ENCODE measurements at places on chromosomes 4 and X.

- no peak for DNase-seq
Observed at GRCh38 chr4:138553001-138553845, 311.1 kb upstream of the SLC7A11 start.

DNA sequence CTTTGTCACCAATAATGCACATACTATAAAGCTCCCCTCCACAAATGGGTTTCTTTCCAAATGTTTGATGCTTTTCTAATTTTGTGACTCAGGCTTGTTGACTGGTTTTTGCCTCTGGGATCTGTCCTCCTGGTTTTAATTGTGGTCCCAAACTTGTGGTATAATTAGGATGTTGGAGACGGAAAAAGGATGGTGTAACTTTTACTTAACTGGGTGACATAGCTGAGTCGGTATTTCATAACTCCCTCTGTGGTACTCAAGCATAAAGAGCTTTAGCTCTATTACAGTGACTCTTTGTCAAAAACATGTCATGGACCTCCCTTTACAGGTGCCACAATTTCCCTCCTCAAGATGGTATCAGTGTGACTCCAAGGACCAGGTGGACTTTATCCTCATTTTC is 119.7 kb upstream of the RBPJ start:
- no peak for DNase-seq

- DNase-seq = no peak
Observed at GRCh38 chrX:41288641-41289040, 45.3 kb upstream of the DDX3X start.

DNA sequence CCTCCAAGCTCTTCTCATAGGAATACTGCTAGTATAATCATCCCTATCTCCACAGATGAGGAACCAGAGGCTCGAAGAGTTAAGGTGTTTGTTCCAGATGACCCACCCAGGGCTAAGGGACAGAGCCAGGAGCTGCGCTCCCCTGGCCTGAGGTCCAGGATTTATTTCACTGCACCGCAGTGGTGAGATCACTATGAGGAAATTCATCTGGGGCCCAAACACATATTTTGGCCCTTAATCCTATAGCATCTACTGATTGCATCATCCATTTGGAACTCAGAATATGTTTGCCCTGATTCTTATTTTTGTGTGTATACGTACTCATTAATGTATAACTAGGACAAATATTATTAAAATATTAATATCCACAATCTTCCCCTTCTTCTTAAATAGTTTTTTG is 100.1 kb upstream of the RBPJ start:
- no peak for DNase-seq

- DNase-seq = no peak
Observed at GRCh38 chr4:53043891-53044650, 182.0 kb downstream of the RASL11B start.

DNA sequence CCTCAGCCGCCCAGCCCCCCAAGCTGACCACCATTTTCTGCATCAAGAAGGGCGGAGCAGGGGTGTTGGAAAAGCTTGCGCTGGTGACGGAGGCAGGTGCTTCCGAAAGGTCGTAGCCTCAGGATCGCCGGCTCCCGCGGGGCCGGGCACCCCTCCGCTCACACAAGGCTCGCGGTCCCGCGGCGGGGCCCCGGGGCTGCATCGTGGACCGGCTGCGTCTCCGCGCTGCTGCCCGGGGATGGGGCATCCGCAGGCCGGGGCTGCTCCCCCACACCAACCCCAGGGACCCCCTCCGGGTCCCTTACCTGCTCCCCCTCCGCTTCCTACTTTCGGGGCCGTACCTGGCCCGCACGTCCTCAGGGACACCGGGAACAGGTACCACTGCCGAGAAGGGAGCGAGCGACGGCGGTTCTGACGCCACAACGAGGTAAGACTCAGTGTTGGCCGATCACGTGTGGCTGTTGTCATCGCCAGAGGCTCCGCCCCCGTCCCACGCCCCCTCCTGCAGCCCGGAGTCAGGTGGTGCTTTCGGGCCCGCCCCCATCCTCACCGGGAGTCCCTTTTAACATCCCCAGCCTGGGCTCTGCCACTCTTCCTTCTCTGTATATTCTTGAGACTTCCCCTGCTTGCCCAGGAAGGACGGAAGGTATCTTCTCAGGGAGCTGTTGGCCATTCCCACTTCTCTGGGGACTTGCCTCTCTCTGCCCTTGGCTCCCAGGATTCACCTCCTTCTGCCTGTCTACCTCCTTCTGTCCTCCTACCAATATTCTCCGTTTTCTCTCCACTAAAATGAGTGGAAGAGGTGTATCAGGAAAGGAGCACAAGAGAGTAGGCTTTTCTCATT is at the start of gene BEX2:
Gene BEX2 (minus strand): TSS at position 436 of the 844 bp plus-strand sequence. CDS start 1,014 bp downstream, outside the sequence.
- DNase-seq = no peak

DNA sequence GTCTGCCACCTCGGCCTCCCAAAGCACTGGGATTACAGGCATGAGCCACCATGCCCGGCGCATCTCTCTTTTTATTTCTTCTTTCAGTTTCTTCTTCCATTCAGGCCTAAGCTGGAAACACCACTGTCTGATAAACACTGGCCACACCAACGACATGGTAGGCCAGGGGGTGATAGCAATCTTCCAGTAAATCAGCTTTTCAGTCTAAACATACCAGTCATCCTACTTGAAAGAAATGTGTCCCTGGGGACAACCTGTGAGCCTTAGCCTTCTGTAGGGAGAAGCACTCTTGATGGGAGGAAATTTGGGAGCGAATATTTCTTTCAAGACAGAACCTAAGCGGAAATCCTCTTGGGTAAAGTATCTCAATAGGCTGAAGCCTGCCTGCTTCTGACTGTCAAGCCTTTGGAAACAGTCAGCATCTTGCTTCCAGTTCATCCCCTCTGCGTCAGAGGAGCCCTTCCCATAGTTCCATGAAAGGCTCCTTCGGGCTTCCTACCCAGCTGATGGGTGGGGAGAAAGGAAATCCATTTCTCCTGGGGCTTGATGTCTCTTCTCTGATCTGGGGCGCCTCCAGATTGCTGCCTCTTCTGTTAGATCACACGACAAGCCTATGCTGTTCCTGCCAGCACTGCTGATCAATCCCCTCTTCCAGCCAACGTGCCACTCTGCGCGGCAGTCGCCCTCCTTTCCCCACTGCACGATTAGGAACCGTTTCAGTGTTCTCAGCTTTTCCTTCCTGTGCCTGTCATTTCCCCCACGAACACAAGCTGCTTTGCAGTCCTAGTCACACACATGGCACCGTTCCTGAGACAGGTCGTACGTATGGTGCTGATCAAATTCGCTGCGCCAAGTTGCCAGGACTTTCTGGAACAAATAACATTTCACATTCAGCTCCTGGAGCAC is 49.5 kb upstream of the CBR4 start:
- no peak for DNase-seq

- no peak for DNase-seq
Observed at GRCh38 chr4:47837908-47838294, at the start of gene CORIN. CORIN (minus strand) TSS chr4:47838067; CDS start chr4:47837949, 118 bp downstream.

- no peak for DNase-seq
Observed at GRCh38 chrX:9775930-9776329, 10.3 kb upstream of the GPR143 start.

- no peak for DNase-seq
Observed at GRCh38 chrX:46572340-46572936, 1.1 kb upstream of the CHST7 start.

DNA sequence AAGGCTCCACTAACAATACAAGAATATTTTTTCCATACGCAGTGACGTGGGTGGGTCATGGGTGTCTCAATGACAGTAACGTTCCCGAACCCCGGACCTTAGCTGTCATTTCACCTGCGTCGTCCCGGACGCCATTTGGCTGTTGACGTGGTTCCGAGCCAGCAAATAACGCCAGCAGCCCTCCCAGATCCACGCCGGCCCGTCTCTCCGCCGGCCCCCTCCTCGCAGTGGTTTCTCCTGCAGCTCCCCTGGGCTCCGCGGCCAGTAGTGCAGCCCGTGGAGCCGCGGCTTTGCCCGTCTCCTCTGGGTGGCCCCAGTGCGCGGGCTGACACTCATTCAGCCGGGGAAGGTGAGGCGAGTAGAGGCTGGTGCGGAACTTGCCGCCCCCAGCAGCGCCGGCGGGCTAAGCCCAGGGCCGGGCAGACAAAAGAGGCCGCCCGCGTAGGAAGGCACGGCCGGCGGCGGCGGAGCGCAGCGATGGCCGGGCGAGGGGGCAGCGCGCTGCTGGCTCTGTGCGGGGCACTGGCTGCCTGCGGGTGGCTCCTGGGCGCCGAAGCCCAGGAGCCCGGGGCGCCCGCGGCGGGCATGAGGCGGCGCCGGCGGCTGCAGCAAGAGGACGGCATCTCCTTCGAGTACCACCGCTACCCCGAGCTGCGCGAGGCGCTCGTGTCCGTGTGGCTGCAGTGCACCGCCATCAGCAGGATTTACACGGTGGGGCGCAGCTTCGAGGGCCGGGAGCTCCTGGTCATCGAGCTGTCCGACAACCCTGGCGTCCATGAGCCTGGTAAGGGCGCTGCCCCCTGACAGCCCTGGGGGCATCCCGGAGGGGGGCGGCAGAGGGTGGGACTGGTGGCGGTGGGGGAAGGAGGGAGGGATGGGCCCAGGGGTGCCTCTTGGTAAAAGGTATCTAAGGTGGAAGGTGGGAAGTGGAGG is at the start of gene CPE:
Gene CPE (plus strand): TSS at position 264 of the 933 bp plus-strand sequence. CDS start 214 bp downstream, at position 478.
- DNase-seq = no peak

DNA sequence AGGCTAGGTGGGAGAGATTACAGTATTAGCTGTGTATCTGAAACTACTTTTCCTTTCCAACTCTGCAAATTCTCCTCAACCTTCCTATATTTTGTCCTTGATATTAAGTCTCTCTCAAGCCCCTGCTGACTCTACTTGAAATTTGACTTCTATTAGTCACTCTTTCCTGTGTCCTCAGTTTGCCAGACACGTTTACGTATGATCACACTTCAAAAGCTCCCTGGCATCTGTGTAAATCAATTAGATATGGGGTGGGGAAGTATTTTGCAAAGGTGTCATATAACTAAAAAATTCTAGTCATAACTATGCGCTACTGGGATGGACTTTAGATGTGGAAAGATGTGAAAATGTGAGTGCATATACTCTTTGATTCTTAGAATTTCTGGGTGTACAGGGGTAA is 67.4 kb upstream of the ARHGAP24 start:
- no peak for DNase-seq

DNA sequence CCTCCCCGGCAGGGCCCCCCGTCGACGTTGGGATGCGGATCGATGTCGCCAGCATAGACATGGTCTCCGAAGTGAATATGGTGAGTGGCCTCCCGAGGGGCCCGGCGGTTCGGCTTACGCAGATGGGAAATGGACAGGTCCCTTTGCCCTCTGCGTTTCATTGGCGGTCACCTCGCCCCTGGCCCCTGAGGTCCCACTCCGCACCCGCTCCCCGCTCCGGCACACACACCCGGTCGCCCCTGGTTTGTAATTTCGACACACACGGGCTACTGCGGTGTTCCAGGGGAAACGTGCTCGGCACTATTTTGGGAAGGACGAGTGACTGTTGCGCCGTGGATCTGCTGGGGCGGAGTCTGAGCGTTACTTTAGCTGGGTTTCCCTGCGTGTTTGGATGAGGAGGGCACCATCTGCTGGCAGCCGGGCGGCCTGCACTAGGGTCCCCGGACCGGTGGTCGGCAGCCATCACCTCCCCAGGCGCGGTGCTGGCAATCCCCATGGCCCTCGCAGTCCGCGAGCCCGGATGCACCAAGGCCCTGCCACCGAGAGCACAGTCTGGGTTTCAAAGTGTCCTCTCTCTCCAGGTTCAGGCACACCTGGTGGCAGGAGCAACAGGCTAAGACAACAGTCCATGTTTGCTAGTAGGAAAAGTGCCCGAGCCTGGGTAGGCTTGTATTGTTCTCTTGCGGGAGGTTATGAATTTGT is 1.2 kb downstream of the GABRB1 start:
- no peak for DNase-seq

DNA sequence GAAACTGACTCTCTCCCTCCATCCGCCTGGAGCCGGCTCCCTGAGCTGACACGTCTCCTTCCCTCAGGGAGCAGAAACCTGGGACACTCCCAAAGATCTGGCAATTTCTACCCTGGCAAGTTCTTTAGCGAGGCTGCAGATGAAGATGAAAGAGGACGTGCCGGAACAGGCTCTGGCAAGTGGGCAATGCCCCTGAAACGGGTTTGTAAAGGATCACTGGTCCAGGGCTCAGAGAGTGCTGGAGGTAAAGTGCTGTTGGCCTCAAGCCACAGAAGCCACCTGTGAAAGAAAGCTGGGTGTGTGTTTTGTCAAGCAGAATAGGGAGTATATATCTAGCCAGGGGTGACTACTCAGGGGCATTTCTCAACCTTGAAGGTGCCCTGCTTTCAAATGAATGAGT is 131.4 kb upstream of the ATP6AP2 start:
- no peak for DNase-seq

DNA sequence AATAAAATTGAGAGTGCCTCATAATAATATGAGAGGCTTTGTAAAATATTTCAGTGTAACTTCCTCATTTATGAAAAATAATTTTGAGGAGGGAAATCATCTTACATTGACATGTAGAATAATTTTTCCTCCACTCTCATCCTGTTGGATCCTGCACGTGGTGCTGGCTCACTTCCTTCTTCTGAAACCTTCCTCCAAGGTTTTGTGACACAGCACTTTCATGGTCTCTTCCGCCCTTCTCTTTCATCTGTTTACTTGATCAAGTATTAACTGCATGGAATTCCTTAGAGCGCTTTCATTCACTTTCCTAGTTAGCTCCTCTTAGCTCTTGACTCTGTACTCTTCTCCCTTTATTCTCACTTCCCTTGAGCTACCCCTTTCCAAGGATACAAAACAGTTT is 246.5 kb downstream of the RAPGEF2 start:
- no peak for DNase-seq

Data from bone marrow (tissue), 2 donors.